Hypothalamus (tissue), 51 donors: ENCODE measurements at places on chromosomes 12 and 14.

DNA sequence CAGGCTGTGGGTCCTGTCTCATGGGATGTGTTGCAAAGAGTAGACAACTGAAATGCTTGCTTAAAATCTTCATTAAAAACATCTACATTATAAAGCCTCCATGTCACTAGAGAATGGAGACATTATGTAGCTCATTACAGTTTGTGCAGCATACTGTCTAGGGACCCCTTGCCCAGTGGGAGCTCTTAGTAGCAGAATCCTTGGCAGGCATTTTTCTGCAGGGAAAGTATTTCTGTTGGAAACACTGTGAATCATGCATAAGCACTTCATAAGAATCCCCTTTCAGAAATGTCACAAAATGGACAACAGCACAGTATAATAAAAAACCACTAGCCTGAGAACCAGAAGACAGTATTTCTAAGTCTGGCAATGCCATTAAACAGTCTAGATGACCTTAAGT is 174.3 kb downstream of the MGAT4C start:
- no peak for DNase-seq

DNA sequence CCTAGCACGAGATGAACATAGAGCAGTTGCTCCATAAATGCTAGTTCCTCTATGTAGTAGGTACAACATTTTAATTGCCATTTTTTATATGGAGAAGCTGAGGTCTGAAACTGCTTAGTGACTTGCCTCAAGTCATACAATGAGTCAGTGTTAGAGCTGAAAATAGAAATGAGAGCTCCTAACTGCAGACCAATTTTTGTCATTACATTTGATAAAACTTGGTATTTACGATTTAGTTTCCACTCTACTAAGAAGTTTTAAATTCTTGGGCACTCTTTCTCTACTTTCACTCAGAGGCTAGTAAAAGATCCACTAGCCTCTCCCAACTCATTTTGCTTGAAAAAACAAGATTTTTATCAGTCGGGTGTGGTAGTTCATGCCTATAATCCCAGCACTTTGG is 8.1 kb upstream of the TMED10 start:
- no peak for DNase-seq

DNA sequence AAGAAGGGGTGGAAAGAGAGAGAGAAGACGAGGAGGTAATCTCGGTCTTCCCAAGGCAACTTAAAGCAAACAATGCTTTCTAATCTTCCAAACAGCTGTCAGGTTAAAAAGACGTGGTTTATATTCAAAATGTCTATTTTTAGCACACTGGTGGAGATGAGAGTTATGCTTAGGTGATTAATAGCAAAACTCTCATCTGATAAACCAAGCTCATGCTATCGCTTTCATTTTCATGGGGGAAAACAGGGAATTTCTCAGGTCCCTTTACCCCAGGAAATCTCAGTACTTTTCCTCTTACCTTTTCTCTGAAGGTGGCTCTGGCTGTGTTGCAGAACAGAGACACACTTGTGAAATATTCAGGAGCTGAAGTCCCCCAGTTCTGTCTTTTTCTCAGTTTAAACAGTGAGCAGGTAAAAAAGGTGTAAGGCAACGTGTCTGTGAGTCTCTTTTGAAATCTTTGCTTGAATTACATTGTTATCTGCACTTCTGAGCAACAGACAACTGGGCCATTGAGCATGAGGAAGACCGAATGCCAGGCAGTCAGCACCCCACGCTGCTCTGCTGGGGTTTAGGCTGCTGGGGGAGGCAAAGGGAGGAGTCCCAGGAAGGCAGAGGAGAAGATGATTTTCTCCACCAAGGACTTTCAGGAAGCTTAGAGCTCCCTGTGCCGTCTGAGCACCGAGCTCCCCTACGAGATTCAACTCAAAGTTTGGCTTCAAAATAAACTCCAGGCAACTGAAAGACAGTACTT is 759.3 kb downstream of the BCL11B start:
- DNase-seq, result no peak

GRCh38 chr12:78155546-78155945 is 324.9 kb downstream of the NAV3 start:
- no peak for DNase-seq

DNA sequence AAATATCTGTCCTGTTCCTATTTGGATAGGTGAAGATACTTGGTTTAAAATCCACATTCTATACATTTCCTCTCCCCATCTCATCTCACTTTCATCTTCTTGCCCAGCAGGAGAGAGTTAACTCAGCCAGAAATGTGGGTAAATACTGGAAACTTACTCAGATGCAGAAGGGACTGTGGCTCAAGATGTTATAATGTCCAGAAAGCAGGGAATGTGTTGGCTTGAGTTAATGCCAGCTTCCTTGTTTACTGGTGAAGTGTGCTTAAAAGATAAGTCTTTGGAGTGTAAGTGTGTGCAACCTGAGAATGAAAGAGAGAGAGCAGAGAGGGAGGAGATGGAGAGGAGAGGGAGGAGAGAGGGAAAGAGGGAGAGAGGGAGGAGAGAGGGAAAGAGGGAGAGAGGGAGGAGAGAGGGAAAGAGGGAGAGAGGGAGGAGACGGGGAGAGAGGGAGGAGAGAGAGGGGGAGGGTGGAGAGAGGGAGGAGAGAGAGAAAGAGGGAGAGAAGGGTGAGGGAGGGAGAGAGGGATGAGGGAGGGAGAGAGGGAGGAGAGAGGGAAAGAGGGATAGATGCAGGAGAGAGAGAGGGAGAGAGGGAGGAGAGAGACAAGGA is 22.0 kb upstream of the SNRPF start:
- no peak for DNase-seq

GRCh38 chr14:69288011-69288771 is 28.2 kb downstream of the GALNT16 start:
- peak; percentile 50 for DNase-seq

- DNase-seq, result no peak
Measured at GRCh38 chr12:71562676-71563595, 100.7 kb downstream of the ZFC3H1 start.

GRCh38 chr12:14975457-14975856 is 2.6 kb downstream of the PDE6H start:
- no peak for DNase-seq

GRCh38 chr12:5689773-5690172 is 255.3 kb downstream of the ANO2 start:
- no peak for DNase-seq
